Amygdala (tissue), 56 donors: ENCODE measurements at places on chromosomes 6 and 20.

- DNase-seq: no peak
These were observed 667.6 kb downstream of the TENT5A start for GRCh38 chr6:81084776-81085430.

GRCh38 chr20:45907219-45907948 lies 4.6 kb downstream of the PLTP start:
- no peak for DNase-seq

GRCh38 chr6:129597023-129597713 lies 112.8 kb downstream of the ARHGAP18 start:
- no peak for DNase-seq

- no peak for DNase-seq
These were observed 4.8 kb downstream of the SOX18 start for GRCh38 chr20:64044484-64045247.

- DNase-seq: no peak
These were observed 17.3 kb upstream of the FRMD1 start for GRCh38 chr6:168096271-168096764.

- no peak for DNase-seq
These were observed 29.2 kb downstream of the RSPH3 start for GRCh38 chr6:158970640-158971275.

GRCh38 chr20:19048995-19049501 lies 163.4 kb upstream of the SLC24A3 start:
- DNase-seq: no peak

DNA sequence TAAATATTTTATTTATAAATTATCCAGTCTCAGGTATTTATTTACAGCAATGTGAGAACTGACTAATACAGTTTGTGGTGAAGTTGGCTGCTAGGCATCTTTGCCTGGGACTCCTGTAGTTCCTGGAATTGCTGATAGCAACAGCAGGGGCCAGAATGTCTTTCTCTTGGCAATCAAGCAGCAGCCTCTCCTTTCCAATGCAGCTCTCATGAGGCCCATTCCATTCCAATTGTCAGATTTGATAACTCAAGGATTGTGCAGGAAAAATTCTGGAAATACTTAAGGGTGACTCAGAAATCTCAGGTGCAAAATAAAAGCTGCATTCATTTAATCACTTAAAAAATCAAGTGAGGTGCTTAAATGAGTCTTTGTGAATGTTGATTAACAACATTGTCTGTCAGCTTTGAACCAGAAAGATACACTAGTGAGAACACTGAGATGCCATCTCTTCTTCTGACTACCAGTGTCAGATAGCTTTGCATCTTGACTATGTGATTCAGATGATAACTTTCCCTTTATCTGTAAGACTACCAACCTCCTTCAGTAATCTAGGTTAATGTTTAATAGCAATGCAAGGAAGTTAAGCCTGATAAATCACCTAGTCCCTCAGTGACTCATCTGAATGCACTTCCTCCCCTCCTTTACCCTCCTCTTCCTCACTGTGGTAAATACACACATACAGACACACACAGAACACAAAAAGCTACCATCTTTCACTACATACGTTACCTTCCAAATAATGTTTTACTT lies 32.1 kb upstream of the COL21A1 start:
- no peak for DNase-seq

GRCh38 chr6:142055219-142055618 lies 77.5 kb upstream of the GJE1 start:
- no peak for DNase-seq

GRCh38 chr6:113859349-113860180 lies 2.4 kb downstream of the MARCKS start:
- no peak for DNase-seq

DNA sequence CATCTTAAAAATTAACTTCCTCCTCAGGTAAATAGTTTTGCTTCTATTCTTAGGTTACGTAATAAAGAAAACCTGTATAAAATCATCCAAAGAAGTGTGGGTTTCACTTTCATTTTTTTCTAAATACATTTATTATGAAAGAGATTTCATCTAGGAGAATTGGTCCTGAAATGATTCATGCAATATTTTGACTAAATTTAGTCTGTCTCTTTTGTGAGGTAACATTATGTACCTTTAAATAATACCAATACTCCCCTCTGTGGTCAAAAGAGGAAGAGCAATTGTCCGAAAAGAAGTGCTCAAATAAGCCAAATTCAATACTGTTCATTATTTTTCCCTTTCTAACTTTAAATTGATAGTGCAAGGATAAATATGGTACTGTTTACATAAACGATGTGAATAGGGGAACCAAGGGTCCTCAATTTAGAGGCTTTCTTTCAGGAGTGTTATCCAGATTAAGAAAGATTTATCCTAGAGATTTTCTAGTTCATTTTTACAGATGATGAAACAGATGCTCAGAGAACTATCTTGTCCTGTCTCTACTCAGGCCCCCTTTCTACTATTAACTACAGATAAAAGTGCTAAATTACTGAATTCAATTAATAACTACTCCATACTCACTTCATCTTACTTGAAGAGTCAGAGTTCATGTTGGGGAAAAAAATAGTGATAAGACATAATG lies 26.2 kb downstream of the CYP39A1 start:
- DNase-seq: no peak

GRCh38 chr6:101403216-101403945 lies 9.9 kb downstream of the GRIK2 start:
- DNase-seq: peak; percentile 18

GRCh38 chr6:153702671-153703070 lies 336.4 kb upstream of the OPRM1 start:
- DNase-seq: no peak

- DNase-seq: no peak
These were observed 831 bp downstream of the PMEPA1 start for GRCh38 chr20:57708694-57709673.

DNA sequence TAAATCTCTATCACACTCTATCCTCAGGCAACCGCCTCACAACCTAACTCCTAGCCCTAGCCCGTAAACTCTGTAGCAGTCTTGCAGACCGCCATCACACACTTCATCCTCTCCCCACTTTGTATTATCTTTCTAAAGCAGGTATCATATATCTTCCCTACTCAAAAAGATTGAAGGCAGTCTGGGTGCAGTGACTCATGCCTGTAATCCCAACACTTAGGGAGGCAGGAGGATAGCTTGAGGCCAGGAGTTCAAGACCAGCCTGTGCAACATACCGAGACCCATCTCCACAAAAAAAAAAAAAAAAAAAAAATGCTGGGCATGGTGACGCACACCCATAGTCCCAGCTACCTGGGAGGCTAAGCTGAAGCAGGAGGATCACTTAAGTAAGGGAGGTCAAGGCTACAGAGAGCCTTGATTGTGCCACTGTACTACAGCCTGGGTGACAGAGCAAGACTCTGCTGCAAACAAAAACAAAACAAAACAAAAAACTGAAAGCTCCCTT lies 22.9 kb downstream of the RANBP9 start:
- no peak for DNase-seq

GRCh38 chr20:56827763-56828162 lies 198.7 kb downstream of the TFAP2C start:
- no peak for DNase-seq

- DNase-seq: no peak
These were observed 157.2 kb downstream of the MTFR2 start for GRCh38 chr6:136092897-136093296.

DNA sequence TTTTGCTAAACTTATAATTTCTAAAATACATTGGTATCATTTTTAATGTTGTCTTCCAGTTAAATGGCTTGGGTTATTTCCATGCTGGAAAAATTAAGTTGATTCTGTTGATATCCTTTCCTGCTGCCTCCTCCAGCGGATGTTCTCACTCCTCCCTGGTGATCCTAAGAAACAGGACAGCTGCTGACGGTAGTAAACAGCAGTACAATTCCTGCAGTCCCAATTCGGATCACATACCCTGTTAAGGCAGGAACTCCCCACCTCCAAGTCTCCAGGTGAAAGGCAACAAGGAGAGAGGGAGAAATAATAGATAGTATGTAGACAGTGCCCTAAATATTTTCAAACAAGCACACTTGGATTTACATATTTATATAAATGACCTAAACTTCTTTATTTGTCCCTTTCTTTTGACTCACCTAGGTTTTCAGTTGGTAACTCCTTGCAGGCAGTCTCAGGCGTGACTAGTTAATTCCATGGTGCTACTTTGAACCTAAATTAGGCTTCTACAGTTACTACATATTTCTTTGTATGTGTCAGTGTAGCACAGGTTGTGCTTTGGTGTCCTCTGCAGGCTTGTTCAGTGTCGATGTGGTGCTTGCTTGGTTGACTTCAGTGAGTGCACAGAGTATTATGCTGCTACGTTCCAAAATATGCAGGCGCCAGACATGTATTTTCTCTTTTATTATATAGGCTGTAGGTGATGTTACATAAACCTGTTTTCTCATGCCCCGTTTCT lies 126.0 kb downstream of the ADGRB3 start:
- peak; percentile 10 for DNase-seq

DNA sequence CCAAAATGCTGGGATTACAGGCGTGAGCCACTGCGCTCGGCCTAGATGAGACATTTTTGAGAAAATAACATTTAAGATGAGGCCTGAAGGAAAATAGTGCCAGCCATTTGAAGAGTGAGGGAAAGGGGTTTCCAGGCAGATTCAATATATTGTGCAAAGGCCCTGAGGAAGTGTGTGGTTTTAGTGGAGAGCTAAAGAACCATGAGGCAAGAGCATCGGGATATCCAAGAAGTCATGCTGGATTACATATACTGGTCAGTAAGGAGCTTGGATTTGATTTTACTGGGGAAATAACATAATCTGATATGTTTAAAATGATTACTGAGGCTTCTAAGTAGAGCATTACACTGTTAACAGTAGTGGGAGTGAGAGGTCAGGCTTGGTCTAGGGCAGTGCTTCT lies 47.0 kb downstream of the CARMIL1 start:
- no peak for DNase-seq
